ENCODE measurements at places on chromosomes 4 and X. TPM values are rescaled to one million over a fixed set of nuclear protein-coding genes. Genes with fewer than 3 reads are reported as not detected.

DNA sequence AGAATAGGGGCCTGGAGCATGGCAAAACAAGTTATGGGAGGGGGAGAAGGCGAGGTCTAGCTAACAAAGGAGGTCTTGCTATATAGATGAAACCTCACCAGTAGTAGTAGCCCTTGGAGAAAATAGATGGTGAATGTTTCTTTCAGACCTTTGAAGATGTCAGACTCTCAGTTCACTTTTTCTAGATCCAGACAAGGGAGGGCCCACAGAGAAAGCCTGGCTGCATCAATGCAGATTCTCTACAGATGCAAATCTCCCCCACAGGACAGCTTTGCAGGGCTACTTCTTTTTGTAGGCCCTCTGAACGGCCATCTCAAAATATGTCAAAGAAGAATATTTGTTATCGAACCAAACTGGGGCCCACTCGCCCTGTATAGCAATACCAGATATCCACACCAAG is 159.7 kb downstream of the ANK2 start:
- no peak overlapping the region for H3K4me3 ChIP-seq
- no peaks in the 10 kb centered on the region for H3K36me3 ChIP-seq
- no peak overlapping the region for H3K27ac ChIP-seq
- H3K27me3 ChIP-seq: no peaks in the 10 kb centered on the region
- H3K4me1 ChIP-seq: no peaks in the 10 kb centered on the region

- H3K36me3 ChIP-seq: no peaks in the 10 kb centered on the region
- H3K4me3 ChIP-seq: no peak overlapping the region
- H3K4me1 ChIP-seq: peaks cover 14% of the 10 kb centered on the region
Measured at GRCh38 chr4:150986085-150986484, 29.0 kb downstream of the LRBA start.

SPANXC gene
- not detected for total RNA-seq

MAGEA4 gene
- not detected for total RNA-seq

CCDC160 gene
- not detected for total RNA-seq

NEXMIF gene
- 1.1 TPM for total RNA-seq

GJB1 gene
- not detected for total RNA-seq

- DNase-seq: no peak
- no peaks in the 10 kb centered on the region for H3K4me1 ChIP-seq
- no peak overlapping the region for H3K4me3 ChIP-seq
Measured at GRCh38 chrX:100939333-100939732, 10.6 kb upstream of the XKRX start.

DNA sequence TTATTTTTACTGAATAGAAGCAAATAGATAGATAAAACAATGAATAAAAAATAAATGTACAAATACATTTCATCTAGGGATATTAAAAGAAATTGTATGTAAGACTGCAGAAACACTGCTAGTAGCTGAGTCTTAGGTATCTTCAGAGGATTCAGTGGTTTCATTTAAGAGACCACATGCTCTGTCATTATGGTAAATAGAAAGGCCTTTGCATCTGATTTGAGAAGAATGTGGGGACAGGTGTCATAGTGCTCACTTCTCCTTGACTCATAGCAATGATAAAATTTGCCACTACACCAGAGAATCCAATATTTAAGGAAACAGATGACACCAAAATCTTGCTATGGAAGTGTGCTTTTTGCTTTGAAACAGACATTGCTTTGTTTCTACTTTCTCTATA is 59.8 kb upstream of the PPP1R2C start:
- no peaks in the 10 kb centered on the region for H3K36me3 ChIP-seq
- H3K4me1 ChIP-seq: no peaks in the 10 kb centered on the region
- no peak for DNase-seq

SORCS2 gene
- total RNA-seq: not detected

ADGRL3 gene
- not detected for total RNA-seq

GRCh38 chrX:28854637-28855036 is 267.4 kb downstream of the IL1RAPL1 start:
- H3K27ac ChIP-seq: no peak overlapping the region
- H3K4me1 ChIP-seq: no peaks in the 10 kb centered on the region
- DNase-seq: no peak
- no peak overlapping the region for H3K4me3 ChIP-seq

DNA sequence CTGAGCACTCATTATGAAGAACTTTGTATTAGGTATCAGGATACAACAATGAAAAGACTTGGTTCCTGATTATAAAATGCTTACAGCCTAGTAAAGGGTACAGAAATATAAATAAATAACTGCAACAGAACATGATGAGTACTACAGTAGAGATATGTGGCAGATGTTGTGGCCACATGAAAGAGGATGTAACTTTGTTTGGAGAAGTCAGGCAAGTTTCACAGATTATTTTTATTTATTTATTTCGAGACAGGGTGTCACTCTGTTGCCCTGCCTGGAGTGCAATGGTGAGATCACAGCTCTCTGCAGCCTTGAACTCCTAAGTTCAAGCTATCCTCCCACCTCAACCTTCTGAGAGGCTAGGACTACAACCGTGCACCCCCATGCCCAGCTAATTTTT is 15.8 kb upstream of the UBE2K start:
- no peak for DNase-seq
- no peaks in the 10 kb centered on the region for H3K27me3 ChIP-seq
- H3K4me1 ChIP-seq: no peaks in the 10 kb centered on the region
- H3K36me3 ChIP-seq: no peaks in the 10 kb centered on the region
- no peak overlapping the region for H3K27ac ChIP-seq
- H3K4me3 ChIP-seq: no peak overlapping the region

GRCh38 chrX:128619490-128619889 is 567.3 kb upstream of the ACTRT1 start:
- no peak overlapping the region for H3K4me3 ChIP-seq
- H3K27me3 ChIP-seq: no peaks in the 10 kb centered on the region
- no peaks in the 10 kb centered on the region for H3K36me3 ChIP-seq
